ENCODE measurements at places on chromosomes 13 and 19.

DNA sequence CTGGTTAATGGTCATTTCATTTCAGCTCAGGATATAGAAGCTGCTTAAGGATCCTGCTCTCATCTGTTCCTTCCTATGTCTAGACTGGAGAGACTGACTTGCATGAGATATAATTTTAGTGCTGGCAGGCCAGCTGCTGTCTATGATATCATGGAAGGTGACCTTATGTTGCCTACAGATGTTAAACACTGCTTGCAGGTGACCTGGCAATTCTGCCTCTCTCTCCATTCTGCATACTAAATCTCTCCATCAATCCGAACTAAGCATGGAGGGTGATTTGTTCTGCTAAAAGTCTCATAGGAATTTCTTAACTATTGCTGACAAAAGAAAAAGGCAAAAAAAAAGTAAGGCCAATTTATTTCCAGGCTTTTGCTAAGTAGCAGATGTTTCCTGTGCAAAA is 81.0 kb downstream of the CCNA1 start:
- DNase-seq = no peak

- DNase-seq = no peak
These were observed 380.1 kb downstream of the EFNB2 start for GRCh38 chr13:106155411-106155810.

- no peak for DNase-seq
These were observed 1.5 kb upstream of the CEBPA start for GRCh38 chr19:33303791-33304345.

DNA sequence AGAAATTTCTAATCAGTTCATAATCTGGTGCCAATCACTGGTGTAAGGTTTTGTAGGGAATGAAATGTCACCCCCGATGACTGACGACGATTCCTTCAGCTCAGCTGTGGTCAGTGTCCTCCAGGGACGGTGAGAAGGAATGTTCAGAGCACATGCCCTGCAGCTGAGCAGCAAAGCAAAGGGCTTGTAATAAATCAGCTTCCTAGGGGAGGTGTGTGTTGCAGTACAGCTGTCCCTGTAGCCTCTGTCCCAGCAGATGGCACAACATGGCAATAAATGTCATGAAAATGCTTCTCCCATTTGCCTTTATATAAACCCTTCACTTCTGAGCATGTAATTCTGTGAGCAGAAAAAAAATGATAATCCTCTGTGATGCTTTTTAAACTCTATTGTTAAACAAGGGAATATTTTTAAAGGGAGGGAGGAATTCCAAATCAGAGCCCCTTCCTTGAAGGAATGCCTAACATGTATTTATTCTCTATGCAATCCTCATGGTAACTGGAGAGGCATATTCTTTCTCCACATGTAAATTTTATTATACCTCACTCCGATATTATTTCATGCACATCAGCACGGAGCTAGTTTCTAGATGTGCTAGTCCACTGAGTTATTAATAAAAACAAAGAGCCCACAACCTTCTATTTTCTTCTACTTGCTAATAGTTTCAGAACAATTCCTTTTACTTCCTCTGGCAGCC is 102.5 kb downstream of the FAM216B start:
- DNase-seq = peak; percentile 32

GRCh38 chr19:913080-913748 is at the start of gene R3HDM4:
Gene R3HDM4 (minus strand): TSS chr19:913219. CDS start chr19:913157, 62 bp downstream.
- DNase-seq = peak; percentile 86

DNA sequence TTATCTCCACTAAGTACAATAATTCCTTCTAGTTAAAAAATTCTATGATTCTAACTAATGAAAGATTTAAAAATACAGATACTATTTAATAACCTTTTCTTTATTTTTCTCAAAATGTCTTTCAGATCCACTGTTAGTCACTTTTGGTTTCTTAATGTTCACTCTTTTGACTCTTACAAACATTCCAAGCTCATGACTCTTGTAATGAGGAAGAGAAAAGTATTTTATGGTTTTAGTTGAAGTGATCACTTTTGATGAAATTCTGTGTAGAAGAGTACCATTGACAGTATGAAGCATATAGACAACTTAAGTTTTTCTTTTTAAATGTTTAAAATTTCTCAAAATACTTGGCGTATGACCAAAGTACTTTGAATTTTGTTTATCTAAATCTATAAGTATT is 27.8 kb downstream of the COG3 start:
- DNase-seq = no peak

DNA sequence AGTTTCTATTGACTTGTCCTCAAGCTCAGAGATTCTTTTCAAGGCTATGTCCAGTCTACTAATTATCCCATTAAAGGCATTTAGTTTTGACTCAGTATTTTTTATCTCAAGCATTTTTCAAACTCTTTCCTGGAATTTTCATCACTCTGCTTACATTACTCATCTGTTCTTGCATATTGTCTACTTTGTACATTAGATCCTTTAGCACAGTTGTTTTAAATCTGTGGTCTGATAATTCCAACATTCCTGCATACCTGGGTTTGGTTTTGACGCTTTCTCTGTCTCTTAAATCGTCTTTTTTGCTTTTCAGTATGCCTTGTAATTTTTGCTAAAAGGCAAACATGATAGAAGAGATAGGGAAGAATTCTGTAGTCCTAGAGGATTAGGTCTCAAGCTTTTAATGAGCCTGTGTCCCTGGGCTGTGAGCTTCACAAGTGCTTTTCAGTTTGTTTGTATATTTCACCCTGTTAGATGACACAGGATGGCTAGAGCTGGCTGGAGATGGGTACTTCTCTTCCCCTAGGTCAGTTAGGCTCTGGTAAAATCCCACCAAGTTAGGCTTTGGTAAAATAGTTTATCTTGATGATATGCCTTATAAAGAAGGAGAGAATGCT is 46.1 kb upstream of the GPC6 start:
- no peak for DNase-seq

GRCh38 chr19:54731191-54731590 is 6.9 kb downstream of the KIR3DL3 start:
- no peak for DNase-seq

All from neural progenitor cell (in vitro differentiated cells).